Substantia nigra (tissue), 51 donors: ENCODE measurements at places on chromosomes 5 and 9.

DNA sequence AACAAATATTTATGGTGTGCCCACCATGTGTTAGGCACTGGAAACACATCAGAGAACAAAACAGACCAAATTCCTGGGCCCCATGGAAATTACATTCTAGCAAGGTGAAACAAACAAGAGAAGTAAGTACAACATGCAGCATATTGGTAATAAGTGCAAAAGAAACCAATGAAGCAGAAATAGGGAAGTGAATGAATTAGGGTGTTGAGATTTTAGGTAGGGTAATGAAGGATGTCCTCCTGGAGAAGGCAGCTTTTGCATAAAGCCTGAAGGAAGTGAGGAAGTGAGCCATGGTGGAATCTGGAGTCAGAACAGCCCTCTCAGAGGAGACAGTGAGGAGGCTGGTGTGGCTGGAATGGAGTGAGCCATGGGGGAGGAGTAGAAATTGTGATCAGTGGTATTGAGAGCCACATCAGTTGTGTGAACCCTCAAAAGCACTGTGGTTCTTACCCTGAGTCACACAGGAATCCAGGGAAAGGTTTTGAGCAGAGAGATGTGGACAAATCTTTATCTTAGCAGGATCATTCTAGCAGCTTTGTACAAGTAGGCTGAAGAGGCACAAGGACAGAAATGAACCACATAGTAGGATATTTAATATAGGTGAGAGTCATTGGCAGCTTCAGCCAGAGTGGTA lies 52.7 kb upstream of the ARL15 start:
- DNase-seq: no peak

- DNase-seq: no peak
Observed at GRCh38 chr5:114435220-114435481, 73.3 kb downstream of the KCNN2 start.

- DNase-seq: no peak
Observed at GRCh38 chr5:37603072-37603471, 224.0 kb downstream of the WDR70 start.

- DNase-seq: no peak
Observed at GRCh38 chr5:122354293-122354692, 42.3 kb downstream of the SNCAIP start.

- no peak for DNase-seq
Observed at GRCh38 chr9:88182501-88182900, 44.2 kb upstream of the SPATA31C2 start.

GRCh38 chr5:124745007-124745927 lies 1.2 kb downstream of the ZNF608 start:
- DNase-seq: no peak

- DNase-seq: no peak
Observed at GRCh38 chr5:65262096-65262495, 219.6 kb downstream of the ADAMTS6 start.

- no peak for DNase-seq
Observed at GRCh38 chr5:55540525-55540924, 5.8 kb upstream of the PLPP1 start.

- no peak for DNase-seq
Observed at GRCh38 chr5:86909418-86910295, 291.9 kb downstream of the COX7C start.

- no peak for DNase-seq
Observed at GRCh38 chr9:3656224-3656623, 130.4 kb upstream of the RFX3 start.
